ENCODE measurements at places on chromosomes 2 and 18. TPM values are rescaled to one million over a fixed set of nuclear protein-coding genes. Genes with fewer than 3 reads are reported as not detected.

Gene GLS
- 142 TPM for total RNA-seq

Gene ZCCHC2
- total RNA-seq: 9.6 TPM

Gene EVX2
- not detected for total RNA-seq

Gene YES1
- total RNA-seq: 102 TPM

Gene ZNF396
- 3.0 TPM for total RNA-seq

Gene GNAL
- 0.15 TPM for total RNA-seq

Gene SDC1
- total RNA-seq: 57.6 TPM
